ENCODE measurements at places on chromosomes 1 and 21. TPM values are rescaled to one million over a fixed set of nuclear protein-coding genes. Genes with fewer than 3 reads are reported as not detected.

Gene FCAMR
- not detected for total RNA-seq

DNA sequence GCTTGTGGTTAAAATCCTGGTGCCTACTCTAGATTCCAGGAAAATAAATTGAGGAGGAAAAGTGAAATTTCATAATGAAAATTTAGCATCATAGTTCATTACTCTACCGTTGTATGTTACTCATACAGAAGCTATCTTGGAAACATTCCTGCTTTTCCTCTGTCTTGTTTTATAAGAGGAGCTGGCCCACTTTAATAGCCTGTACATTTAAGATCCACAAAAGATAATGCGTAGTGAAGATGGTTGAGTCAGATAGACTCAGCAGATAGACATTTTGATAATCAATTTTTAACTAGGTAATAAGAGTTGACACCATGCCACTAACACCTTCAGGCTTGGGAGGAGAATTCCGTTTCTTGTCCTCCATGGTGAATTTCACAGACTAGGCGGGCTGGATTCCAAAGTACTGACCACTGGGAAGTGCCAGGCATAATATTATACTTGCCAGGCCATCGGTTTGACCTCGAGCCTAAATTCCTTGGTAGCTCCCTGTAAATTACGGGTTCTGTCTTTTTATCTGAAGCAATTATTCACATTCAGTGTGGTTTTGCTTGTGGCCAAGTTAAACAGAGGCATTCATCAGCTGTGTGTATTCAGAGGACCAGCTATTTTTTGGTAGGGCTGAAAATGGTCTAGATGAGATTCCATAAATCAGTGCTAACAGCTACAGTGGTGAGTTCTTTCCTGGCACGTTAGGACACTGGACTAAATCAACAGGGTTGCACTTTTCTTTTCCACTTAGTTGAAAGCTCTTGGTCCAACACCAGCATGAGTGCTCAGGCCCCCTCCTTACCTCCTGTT lies 111.9 kb upstream of the KAZN start:
- DNase-seq: no peak

GRCh38 chr1:14794136-14794768 lies 195.8 kb downstream of the KAZN start:
- no peak for DNase-seq

Gene GPR3
- not detected for total RNA-seq

Gene DISP3
- not detected for total RNA-seq

GRCh38 chr21:31352836-31353235 lies 8.8 kb upstream of the TIAM1 start:
- no peak for DNase-seq

DNA sequence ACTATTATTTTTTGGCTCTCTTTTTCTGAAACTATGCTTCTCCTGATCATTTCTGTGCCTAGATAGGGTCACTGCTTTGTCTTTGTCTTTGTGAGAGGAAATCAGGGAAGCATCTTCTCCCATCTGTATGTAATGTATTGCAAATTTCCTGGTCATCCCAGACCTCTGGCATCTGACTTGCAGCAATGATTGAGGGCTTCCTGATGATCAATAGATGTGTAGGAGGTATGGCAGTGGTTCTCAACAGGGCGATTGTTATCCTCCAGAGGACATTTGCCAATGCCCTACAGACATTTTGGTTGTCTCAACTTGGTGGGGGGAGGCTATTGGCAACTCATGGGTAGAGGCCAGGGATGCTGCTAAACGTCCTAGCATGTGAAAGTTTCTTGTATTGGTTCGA lies 64.7 kb downstream of the RGL1 start:
- no peak for DNase-seq

DNA sequence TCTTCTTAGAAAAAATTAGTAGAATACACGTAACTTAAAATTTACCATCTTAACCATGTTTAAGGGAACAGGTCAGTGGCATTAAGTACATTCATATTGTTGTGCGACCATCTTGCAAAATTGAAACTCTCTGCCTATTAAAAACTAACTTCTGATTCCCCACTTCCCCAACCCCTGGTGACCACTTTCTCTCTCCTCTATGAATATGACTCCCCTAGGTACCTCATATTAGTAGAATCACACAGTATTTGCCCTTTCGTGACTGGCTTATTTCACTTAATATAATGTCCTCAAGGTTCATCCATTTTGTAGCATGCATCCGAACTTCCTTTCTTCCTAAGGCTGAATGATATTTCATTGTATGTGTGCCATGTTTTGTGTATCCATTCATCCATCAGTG lies 15.1 kb upstream of the TARBP1 start:
- DNase-seq: no peak

GRCh38 chr21:45440736-45441350 lies 35.9 kb downstream of the COL18A1 start:
- DNase-seq: no peak

- DNase-seq: no peak
These were observed 91.1 kb downstream of the NPHP4 start for GRCh38 chr1:5901150-5901549.

GRCh38 chr1:27596986-27597385 lies 7.0 kb downstream of the AHDC1 start:
- DNase-seq: no peak

GRCh38 chr1:6904476-6905170 lies 119.4 kb downstream of the CAMTA1 start:
- no peak for DNase-seq

GRCh38 chr1:174923820-174924219 lies 75.9 kb upstream of the CACYBP start:
- no peak for DNase-seq

Gene TAS1R1
- total RNA-seq: not detected

DNA sequence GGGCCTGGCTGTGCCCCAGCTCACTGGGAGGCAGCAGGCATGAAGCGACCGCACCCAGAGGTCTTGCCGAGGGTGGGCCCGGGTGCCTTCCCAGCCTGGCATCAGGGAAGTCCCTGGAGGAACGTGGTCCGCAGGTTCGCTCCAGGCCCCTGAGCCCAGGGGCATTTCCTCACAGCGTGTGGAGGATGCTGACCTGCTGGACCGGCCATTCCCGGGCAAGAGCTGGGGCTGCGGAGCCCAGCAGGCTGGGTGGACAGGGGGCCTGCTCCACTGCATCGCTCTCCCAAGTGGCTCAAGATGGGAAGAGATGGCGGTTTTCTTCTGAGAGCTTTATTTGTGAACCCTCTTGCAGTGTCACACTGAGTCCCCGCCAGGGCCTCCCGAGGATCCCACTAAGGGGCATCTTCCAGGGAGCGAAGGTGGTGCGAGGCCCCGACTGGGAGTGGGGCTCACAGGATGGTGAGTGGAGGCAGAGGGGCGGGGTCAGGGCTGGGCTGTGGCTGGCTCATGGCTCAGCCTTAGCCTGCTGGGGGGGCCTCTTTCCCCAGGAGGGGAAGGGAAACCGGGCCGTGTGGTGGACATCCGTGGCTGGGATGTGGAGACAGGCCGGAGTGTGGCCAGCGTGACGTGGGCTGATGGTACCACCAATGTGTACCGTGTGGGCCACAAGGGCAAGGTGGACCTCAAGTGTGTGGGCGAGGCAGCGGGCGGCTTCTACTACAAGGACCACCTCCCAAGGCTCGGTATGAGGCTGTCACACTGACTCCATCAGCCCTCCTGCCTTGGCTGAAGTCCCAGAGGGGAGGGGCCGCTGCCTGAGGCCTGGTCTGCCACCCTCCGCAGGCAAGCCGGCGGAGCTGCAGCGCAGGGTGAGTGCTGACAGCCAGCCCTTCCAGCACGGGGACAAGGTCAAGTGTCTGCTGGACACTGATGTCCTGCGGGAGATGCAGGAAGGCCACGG lies 7.2 kb upstream of the MMP23B start:
- DNase-seq: no peak

GRCh38 chr1:225691377-225691776 lies 38.5 kb upstream of the ENAH start:
- DNase-seq: no peak

Gene KCNC4
- total RNA-seq: 12.7 TPM

Gene CHIA
- total RNA-seq: not detected

Gene GNAT2
- not detected for total RNA-seq

Gene ELF3
- total RNA-seq: 4.9 TPM

Gene TMEM82
- total RNA-seq: not detected

- no peak for DNase-seq
These were observed 170.6 kb downstream of the RUNX1 start for GRCh38 chr21:34878501-34878900.

DNA sequence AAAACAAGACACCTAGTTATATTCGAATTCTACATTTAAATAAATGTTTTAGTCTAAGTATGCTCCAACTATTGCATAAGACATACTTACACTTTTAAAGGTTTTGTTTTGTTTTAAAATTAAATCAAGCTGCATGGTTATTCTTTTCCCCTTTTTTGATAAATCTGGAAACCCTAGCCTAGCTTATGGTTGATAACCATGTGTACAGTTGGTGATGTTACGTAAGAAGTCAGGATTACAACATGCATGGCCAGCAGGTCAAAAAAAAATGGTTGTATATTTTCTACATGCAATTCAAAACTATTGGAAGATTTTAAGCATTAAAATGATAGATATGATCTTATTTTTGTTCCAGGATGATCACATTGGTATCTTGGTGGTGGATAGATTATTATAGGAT lies 1600.6 kb downstream of the PLA2G4A start:
- DNase-seq: no peak

Gene NR1I3
- not detected for total RNA-seq

DNA sequence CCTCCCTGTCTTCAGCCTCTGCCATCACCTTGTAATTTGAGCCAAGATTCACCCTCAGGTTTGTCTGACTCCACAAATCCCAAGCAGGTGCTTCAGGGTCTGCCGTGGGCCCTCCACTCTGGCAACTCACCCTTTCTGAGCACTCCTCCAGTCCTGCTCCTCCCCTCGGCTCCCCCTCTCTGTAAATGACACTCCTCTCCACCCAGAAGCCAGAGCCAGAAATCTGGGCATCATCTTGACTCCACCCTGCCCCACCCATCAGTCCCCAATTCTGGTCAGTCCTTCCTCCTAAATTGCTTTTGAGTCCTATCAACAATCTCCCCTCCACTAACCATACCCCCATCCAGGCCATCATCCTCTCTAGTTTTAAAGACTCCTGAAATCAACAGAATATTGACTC lies 40.5 kb downstream of the RCSD1 start:
- DNase-seq: no peak

Gene ALX3
- not detected for total RNA-seq

Gene FCN3
- total RNA-seq: 4.5 TPM

Gene PFKFB2
- 8.5 TPM for total RNA-seq

GRCh38 chr1:206685334-206685768 lies 646 bp downstream of the MAPKAPK2 start:
- DNase-seq: no peak

DNA sequence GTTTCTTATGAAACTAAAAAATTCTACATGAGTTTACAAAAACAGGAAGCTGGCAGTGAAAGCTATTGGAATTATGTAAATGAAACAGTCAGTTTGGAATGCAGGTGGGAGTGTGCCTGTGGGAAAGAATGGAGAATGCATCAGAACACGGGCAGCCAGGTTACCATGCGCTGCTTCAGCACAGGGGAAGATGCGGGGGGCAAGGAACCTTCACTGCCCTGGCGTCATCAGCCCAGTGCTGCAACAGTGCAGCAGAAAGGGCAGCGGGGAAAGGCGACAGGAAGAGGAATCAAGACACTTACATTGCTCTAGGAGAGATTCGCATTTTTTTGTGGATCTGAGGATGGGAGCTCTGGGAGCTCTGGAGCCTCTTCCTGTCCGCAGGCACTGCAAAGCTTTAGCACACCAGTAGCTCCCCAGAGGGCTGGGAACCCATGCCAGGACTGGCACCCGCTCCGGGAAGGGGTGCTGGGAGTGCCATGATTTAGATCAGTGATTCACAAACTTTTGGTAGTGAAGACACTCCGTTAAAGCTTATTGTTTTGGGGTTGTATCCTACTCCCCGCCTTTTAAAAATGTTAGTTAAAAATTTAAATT lies 64.1 kb upstream of the WDR26 start:
- no peak for DNase-seq

Gene KCNJ6
- total RNA-seq: not detected

GRCh38 chr1:114126261-114127095 lies 27.2 kb downstream of the SYT6 start:
- no peak for DNase-seq

GRCh38 chr1:63155437-63155836 lies 166.9 kb upstream of the FOXD3 start:
- DNase-seq: no peak

- DNase-seq: no peak
These were observed 38.7 kb upstream of the DESI2 start for GRCh38 chr1:244614113-244614836.
